ENCODE measurements at places on chromosomes 6 and 20.

GRCh38 chr20:63747622-63748069 is 8.1 kb downstream of the SLC2A4RG start:
- DNase-seq, result no peak

DNA sequence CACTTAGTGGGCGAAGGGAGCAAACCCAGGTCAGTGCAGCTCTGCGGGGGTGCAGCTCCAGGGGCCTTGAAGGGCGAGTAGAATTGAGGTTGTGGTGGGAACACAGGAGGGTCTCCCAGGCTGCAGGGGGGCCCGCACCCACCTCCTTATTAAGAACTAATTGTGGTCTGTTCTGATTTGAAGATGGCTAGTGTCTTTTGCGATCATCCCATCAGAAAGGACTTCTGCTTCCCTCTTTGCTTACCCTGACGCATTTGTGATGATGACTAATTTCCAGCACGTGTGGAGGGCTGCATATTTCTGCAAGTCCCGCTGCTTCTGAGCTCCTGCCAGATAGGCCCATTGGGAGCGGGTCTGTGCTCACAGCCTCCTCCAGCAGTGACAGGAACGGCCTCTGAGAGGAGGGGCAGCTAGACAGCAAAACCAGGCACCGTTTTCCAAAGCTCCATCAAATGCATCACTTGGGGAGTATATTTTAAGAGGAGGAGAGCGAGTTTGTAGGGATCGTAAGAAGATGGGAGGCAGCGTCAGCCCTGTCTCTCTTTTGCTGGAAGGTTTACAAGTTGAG is 268.9 kb downstream of the CDH4 start:
- DNase-seq, result no peak

- DNase-seq, result no peak
Observed at GRCh38 chr6:113401231-113401630, 455.9 kb upstream of the MARCKS start.

- DNase-seq, result no peak
Observed at GRCh38 chr6:161590961-161591627, 317.2 kb upstream of the AGPAT4 start.

DNA sequence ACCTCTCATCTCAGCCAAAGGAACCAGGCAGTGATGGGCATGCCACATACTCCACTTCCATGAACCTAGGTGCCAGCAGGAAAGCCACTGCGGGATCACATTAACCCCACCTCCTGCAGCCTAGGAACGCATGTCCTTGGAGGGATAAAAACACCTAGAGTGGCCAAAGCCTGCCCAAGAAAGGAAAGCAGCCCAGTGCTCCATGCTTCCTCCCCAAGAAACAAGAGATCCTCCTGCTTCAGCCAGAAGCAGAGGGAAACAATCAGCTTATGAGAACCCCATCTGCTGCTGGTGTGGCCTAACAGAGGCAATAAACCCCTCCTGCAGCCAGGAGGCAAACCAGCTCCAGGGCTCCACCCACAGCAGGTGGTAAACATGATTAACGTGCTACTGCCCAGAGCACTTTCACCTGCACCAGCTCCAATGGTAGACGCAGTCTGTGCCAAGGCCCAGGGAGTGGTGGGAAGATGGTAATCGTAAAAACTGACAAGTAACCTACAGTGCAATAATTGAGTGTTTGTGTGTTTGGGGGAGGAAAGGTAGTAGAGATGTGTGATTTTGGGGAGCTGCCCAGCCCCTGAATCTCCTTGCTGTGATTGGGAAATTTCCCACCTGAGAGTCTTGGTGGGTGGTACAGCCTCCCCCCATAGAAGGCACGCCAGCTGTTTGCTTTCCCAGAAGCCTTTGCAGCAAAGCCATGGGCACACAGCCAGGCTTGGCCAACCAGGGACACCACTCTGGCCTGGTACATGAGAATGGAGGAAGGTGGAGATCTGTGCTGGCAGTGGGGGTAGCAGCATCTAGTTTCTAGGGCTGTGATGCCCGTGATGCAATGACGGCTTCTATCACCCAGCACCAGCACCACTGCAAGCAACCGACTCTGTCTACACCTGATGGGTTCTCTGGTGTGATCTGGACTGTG is 50.6 kb upstream of the TBC1D7 start:
- peak; percentile 85 for DNase-seq

GRCh38 chr6:76495909-76496308 is 423.4 kb upstream of the IMPG1 start:
- DNase-seq, result no peak

DNA sequence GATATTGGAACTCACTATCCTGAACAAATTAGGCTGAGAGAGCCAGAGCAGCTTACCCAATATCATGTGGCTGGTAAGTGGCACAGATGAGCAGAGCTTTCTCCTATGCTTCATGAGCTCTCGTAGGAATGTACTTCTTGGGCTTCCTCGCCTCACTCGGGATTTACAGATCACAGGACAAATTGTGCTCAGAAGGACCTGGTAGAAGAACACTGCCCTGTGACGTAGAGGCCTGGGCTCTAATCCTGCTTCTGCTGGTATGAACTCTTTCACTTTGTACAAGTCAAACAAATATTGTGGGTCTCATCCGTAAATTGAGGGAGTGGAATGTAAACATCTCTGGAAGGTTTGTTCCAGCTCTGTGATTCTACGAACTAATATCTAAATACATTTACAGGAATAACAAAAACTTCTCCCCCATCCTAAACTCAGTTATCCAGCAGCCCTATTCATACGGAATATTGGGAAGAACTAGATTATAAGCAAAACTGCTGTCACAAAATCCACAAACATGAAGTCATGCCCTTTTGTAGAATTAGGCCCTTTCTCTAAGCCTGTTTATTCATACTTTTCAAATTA is 187.6 kb downstream of the CLIC5 start:
- no peak for DNase-seq

GRCh38 chr20:35902545-35902941 is 51.8 kb downstream of the SCAND1 start:
- no peak for DNase-seq

DNA sequence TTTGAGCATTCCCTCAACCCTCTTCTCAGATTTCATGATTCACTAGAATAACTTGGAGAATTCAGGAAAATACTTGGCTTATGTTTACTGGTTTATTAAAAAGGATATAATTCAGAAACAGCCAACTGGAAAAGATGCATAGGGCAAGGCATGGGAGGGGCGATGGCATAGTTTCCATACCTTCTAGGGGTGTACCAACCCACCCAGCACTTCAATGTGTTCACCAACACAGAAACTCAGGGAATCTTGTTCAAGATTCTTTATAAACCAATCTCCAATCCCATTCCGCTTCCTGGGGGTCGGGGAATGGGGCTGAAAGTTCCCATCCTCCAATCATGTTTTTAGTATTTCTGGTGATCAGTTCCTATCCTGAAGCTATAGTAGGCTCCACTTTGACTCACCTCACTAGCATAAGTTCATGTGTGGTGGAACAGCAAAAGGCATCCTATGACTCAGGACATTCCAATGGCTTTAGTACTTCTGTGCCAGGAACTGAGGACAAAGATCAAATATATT is 164.4 kb downstream of the SIM1 start:
- no peak for DNase-seq

GRCh38 chr6:158567871-158568401 is 8.0 kb downstream of the TMEM181 start:
- no peak for DNase-seq

GRCh38 chr6:51141080-51141479 is 322.4 kb downstream of the TFAP2B start:
- no peak for DNase-seq

- no peak for DNase-seq
Observed at GRCh38 chr6:68978411-68978810, 343.3 kb downstream of the ADGRB3 start.

DNA sequence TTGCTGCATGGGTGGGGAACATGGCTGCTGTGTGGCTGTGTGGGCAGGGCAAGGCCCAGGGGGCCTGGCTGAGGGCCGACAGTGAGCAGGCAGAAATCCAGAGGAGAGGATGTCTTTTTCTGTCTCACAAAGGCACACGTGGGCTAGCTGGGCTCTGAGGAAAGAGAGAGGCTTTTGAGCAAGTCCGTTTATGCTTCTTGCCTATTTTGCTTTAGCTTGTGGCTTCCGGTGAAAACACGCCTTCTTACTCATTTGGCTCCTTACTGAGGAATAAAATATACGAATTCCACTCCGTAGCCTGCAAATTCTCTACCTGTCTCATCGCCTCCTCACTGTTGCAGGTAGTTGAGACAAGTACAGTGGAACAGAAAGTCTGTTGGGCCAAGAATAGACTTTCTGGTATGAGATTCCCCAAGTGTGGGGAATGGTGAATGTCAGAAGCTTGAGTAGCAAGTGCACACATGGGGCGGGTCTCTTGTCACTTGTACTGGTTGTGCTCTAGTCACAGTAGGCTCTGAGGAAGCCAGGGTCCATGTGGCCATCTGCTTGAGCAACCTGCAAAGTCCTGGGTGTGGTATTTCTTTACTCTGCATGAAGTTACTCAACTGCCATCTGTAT is 28.4 kb downstream of the WRNIP1 start:
- peak; percentile 22 for DNase-seq

GRCh38 chr20:10328897-10329255 is 105.1 kb downstream of the MKKS start:
- DNase-seq, result no peak

DNA sequence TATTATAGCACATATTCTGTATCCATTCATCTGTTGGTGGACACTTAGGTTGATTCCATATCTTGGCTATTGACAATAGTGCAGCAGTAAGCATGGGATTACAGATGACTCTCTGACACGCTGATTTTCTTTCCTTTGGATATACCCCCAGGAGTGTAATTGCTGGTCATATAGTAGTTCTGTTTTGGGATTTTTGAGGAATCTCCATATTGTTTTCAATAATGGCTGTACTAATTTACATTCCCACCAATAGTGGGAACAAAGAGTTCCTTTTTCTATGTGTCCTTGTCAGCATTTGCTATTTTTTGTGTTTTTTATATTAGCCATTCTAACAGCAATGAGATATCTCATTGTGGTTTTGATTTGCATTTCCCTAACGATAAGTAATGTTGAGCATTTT is 309.0 kb upstream of the JARID2 start:
- DNase-seq, result no peak

GRCh38 chr6:39073471-39074355 is 25.1 kb downstream of the GLP1R start:
- DNase-seq, result no peak

Data from NCI-H2081 (cell line).